Omental fat pad (tissue), 4 donors: ENCODE measurements at places on chromosomes 6 and 20. TPM values are rescaled to one million over a fixed set of nuclear protein-coding genes. Genes with fewer than 3 reads are reported as not detected.

The SLC17A2 gene
- not detected for total RNA-seq

The HDGFL1 gene
- not detected for total RNA-seq

The KHDC1 gene
- total RNA-seq: 0.88 TPM

The TENT5A gene
- 19.7 TPM for total RNA-seq

The ZGPAT gene
- total RNA-seq: 13.2 TPM

The LHFPL5 gene
- total RNA-seq: not detected

The LPIN3 gene
- 51.2 TPM for total RNA-seq
